ENCODE measurements at places on chromosomes 4 and X.
A peak's percentile ranks its signal among the peaks of the same experiment; 100 is the strongest.

GRCh38 chr4:36325926-36326325 lies 44.5 kb downstream of the DTHD1 start:
- no peak for DNase-seq

- DNase-seq, result no peak
These were observed 884 bp downstream of the IDH3G start for GRCh38 chrX:153793291-153793690.

DNA sequence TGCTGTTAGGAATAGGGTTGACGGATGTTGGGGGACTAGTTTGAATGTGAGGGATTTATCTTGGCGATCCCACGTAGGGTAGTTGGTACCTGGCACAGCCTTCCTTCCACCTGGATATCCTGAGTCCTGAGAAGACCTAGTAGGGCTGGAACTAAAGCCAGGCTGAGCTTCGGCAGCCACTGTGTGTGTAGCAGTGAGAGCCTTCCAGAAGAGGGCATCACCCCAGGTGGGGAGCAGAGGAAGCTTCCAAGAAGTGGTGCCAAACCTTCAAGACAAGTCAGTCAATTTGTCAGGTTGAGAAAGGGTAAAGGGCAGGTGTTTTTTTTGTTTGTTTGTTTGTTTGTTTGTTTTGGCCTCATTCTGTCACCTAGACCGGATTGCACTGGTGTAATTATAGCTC lies 1.2 kb upstream of the FGFBP2 start:
- no peak for DNase-seq

- no peak for DNase-seq
These were observed 2.5 kb downstream of the ARAP2 start for GRCh38 chr4:36241771-36242170.

DNA sequence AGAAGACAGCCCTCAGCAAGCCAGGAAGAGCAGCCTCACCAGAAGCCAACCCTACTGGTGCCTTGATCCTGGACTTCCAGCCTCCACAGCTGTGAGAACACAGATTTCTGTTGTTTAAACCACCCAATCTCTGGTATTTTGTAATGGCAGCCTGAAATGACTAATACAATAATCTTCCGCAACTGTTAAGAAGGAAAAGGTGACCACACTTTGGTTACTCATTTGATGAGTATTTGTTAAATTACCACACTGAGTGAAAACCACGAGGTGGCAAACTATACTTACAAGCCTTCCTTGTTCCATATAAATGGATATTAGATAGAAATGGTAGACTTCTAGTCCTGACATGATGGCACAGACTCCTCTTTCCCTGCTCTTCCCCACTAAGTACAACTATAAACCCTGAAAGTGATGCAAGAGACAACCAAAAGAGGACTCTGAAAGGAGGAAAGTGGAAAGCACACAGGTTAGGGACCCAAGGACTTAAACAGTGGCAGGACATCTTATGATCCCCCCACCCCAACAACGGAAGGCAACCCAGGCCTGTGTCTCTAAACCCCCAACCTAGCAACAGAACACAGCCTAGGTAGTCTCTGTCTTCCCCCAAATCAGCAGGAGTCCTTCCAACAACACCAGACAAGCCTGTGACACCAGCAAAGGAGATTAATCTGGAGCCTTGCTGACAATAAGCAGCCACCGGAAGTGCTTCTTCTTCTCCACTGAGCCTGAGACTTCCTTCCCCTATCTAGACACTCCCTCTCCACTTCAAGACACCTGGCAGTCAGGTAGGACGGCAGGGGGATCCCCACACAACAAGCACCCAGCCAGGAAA lies 12.3 kb downstream of the ZNF182 start:
- peak; percentile 34 for DNase-seq

- no peak for DNase-seq
These were observed 75.4 kb upstream of the SCOC start for GRCh38 chr4:140298001-140298400.

DNA sequence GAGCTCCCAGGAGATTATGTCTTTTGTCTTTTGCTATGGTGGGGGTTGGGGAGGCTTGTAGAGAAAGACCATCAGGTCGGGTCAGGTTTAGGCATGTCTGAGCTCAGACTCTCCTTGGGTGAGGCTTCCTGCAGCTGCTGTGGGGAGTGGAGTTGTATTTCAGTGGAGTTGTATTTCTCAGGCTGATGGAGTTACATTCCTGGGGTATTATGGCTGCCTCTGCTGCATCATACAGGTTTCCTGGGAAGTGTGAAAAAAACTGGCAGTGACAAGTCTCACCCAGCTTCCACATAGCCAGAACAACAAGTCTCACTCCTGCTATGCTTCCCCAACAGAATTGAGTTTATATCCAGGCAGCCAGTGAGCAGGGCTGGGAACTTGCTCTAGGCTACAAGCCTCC lies 119.3 kb downstream of the VSIG4 start:
- DNase-seq, result no peak

GRCh38 chr4:46844325-46844917 lies 64.6 kb downstream of the COX7B2 start:
- DNase-seq, result peak; percentile 63

DNA sequence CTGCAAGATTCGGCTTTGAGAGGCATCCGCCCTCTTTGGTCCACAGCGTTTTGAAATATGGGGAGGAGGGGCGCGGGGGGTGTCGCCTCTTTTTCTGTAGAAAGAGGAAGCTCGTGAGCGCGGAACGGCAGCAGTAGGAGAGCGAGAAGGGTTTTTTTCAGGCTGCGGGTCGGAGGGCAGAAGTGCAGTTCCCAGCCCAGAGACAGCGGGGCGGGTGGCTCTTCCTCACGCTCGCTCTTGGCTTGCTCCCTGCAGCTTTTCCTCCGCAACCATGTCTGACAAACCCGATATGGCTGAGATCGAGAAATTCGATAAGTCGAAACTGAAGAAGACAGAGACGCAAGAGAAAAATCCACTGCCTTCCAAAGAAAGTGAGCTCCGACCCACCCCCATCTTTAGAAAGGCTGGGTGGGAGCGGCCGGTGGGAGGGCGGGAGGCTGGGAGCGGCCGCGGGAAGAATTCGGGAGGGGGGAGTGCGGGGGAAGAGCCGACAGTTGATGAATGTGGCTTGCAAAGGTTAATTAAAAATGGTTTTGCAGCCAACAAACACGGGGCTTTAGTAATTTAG lies 1.2 kb downstream of the TMSB4X start:
- peak; percentile 94 for DNase-seq

GRCh38 chr4:1604706-1605205 lies 79.4 kb downstream of the FAM53A start:
- DNase-seq, result no peak

Measured in KBM-7 (cell line).